ENCODE measurements at places on chromosomes 11 and 22. TPM values are rescaled to one million over a fixed set of nuclear protein-coding genes. Genes with fewer than 3 reads are reported as not detected.
A peak's percentile ranks its signal among the peaks of the same experiment; 100 is the strongest.

- DNase-seq: no peak
Measured at GRCh38 chr11:134967746-134968145, 555.7 kb upstream of the B3GAT1 start.

DNA sequence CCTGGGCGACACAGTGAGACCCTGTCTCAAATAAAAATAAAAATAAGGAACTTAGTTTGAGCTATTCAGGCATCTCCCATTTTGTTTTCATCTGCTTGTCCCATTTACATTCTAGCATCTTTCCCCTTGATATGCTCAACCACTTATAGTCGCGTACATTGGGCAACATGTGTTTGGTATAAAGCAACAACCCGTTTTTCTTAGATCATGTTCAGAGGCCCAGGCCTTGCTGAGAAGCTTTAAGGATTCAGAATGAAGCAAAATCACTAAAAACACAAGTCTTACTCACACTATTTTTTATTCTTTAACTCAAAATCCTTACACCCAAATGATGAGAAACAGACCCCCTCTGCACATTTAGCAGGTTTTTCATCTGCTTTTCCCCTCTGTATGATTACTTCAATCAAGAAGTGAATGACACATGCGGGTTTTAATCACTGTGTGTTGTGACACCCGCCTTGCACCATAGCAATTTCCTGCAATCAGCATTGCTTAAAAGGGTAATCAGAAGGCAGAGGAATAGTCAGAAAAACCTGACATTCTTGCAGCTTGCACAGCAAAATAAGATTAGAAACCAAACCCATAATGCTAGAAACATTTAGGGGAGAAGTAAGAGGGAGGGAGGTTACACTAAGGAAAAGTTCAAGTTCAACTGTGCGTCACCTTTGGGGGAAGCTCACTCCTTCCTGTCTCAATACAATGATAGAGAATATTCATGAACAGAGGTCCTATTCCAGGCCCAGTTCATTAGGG is 25.9 kb downstream of the ALG9 start:
- DNase-seq: no peak

DNA sequence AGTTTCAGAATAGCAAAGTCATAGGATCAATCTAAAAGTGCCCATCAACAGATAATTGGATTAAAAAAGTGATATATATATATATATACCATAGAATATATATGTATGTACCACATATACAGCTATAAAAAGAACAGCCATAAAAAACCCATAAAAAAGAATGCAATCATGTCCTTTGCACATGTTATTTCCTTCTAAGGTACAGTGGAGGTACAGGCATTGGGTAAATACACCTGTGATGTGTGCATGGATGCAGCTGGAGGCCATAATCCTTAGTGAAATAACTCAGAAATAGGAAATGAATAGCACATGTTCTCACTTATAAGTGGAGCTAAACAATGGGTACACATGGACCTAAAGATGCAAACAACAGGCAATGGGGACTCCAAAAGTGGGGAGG is 7.1 kb upstream of the DKK3 start:
- no peak for DNase-seq

DNA sequence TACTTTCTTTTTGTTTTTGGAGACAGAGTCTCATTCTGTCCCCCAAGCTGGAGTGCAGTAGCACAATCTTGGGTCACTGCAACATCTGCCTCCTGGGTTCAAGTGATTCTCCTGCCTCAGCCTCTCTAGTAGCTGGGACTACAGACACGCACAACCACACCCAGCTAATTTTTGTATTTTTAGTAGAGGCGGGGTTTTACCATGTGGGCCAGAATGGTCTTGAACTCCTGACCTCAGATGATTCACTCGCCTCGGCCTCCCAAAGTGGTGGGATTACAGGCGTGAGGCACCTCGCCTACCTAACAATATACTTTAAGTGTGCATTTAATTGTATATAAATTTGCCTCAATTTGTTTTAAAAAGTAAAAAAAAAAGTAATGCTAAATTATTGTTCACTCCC is 38.4 kb downstream of the GRK3 start:
- DNase-seq: no peak

GRCh38 chr11:9759519-9760192 is 95.8 kb downstream of the SWAP70 start:
- peak; percentile 87 for DNase-seq

GRCh38 chr22:27488456-27489177 is 312.9 kb downstream of the MN1 start:
- no peak for DNase-seq

DNA sequence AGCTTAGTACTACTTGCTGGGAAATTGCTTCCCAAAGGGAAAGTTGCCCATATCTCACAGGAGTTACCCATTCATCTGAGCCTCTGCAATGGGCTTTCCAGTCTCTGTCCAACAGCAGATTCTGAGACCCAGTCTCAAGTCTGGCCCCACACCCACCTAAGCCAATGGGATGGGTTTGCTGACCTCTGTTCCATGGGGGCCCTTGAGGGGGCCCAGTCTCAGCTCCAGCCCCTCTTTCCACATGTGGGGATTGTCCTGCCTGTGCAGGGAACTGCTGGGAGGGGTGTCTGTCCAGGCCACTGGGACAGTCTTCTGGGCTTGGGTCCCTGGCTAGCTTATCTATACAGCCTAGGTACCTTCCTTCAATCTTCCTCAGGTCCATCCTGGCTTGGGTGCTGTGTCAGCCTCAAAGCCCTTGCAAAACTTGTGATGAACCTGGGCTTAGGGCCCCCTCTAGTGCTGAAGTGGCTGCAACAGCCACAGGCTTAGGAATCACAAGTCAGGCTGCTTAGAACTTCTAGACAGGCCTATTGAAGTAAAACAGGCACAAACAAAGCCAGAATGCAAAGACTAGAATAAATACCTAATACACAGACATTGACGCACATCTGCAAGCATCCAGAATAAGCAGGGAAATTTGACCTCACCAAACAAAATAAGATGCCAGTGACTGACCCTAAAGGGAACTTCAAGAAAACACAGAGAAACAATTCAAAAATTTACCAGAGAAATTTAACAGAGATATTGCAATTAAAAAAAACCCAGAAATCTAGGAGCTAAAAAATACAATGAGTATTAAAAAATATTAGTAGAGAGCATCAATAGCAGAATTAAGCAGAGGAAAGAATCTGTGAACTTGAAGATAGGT is 11.7 kb upstream of the PATL1 start:
- DNase-seq: peak; percentile 59

DNA sequence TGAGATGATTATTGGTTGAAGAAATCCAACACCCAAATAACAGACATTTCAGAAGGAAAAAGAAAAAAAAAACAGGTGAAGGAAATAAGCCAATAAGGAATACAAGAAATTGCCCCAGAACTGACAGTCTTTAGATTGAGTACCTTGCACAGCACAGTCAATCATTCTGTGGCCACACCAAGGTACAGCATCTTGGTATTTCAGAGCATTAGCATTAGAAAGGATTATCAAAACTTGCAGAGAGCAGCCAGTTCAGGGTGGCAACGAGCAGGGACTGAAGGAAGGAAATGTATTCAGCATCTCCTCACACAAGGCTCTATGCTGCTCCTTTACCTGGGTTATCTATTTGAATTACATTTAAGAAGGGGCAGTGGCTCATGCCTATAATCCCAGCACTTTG is 2.1 kb downstream of the ADA2 start:
- no peak for DNase-seq

DNA sequence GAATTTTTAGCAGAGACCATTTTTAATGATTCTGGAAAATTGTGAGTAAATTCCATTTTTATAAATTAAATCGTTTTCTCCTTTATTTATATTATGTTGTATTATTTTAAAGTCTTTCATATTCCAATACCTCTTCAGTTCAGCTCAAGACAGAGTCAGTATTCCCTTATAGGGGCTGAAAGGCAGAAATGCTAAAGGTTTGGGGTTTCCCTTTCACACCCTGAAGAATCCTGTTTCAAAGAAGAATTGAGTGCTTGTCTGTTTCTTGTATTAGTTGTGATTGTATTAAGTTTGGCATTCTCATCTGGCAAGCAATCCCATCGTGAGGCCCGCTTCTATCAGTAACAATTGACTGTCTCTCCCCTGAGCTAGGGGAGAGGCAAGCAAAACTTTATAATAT is 57.4 kb downstream of the PACSIN2 start:
- no peak for DNase-seq

GRCh38 chr11:36230779-36231699 is 58.2 kb downstream of the COMMD9 start:
- DNase-seq: peak; percentile 51

The SIK3 gene
- total RNA-seq: 14.1 TPM

The TEX12 gene
- total RNA-seq: not detected
